ENCODE measurements at places on chromosomes 3 and 15. TPM values are rescaled to one million over a fixed set of nuclear protein-coding genes. Genes with fewer than 3 reads are reported as not detected.

SOX14 gene
- polyA plus RNA-seq: not detected

PIGZ gene
- 1.0 TPM for polyA plus RNA-seq

DNA sequence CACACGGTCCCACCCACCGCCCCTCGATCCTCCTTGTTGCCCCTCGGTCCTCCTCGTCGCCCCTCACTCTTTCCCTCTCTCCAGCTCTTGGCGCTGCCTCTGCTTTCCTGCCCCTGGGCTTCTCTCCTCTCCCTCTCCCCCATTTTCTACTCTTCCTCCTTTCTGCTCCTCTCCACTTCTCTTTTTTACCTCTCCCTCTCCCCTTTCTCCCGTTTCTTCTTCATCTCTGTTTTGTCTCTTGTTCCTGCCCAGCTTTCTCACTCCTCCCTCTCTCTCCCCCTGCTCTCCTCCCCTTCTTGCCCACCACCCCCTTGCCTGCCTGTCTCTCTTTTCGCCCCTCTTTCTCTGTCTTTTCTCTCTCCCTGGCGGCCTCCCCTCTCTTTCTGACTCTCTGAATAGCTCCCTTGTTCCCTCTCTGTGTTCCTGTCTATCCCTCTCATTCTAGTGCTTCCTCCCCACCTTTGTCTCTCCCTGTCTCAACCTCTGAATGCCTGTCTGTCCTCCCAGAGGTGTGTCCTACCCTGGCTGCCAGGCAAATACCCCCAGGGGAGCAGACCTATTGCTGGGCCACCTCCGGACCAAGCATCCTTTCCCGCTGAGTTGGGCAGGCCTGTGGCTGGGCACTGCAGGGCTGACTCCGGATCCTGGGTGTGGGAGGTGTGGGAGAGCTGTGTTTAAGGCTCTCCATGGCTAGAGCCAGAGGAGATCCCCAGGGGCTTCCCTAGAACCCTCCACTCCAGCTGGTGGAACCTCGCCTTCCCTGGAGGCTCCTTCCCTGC, 41.0 kb downstream of the EPHB3 start:
- DNase-seq: no peak

ACAN gene
- 1.4 TPM for polyA plus RNA-seq

GRCh38 chr3:142095841-142096240, 53.5 kb downstream of the TFDP2 start:
- no peak for DNase-seq

GRCh38 chr3:66386011-66386924, 114.6 kb downstream of the LRIG1 start:
- peak; percentile 42 for DNase-seq

SYNPR gene
- polyA plus RNA-seq: 0.24 TPM

ANXA2 gene
- polyA plus RNA-seq: 748 TPM

- peak; percentile 42 for DNase-seq
Observed at GRCh38 chr3:139561959-139562676, 22.6 kb upstream of the RBP1 start.
